Activated naive CD4-positive, alpha-beta T cell treated with anti-CD3 and anti-CD28 coated beads for 36 hours (primary cell): ENCODE measurements at places on chromosomes 3 and 15. TPM values are rescaled to one million over a fixed set of nuclear protein-coding genes. Genes with fewer than 3 reads are reported as not detected.

CTXN2 gene
- not detected for total RNA-seq

RASGRF1 gene
- total RNA-seq = not detected

- no peak for DNase-seq
Observed at GRCh38 chr15:90230071-90230494, 3.7 kb downstream of the CIB1 start.

TUBGCP4 gene
- total RNA-seq = 35.3 TPM

LMAN1L gene
- total RNA-seq = not detected

COL6A5 gene
- not detected for total RNA-seq
